Fibroblast of upper back skin (primary cell): ENCODE measurements at places on chromosomes 2 and 18.

DNA sequence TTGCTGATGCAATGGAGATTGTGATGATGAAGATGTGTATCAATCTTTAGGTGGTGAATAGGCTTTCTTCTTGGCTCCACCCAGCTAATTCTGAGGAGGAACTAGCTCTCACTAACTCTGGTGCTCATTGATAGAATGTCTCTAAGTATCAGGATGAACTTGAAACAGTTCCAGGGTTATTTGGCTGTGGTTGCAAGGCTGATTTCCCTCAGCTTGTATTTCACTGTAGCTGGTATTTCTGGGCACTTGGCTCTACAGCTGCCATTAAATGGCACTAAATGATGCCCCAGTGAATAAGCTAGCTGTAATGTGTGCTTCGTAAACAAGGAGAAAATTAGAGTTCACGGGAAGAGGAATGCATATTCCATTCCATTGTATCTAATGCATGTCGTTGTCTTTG lies 241.2 kb downstream of the RPIA start:
- no peak for DNase-seq

- no peak for DNase-seq
These were observed 133.5 kb upstream of the CDCA7 start for GRCh38 chr2:173221132-173221695.

DNA sequence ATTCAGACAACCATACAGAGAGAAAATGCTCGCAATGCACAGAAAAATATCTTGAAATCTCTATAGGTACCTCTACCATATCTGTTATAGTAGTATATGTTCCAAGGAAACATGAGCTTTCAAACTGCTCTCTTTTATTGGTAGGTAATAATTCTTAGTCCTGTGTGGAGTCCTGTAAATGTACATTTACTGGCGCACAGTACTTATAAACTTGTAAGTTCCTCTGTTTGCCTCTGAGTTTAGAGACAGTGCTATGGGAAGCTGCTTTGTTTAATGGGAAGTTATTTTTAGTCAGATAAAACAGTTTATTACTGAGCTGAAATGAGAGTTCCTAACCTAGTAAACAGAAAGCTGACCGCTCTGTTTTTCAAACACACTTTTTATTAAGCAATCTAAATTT lies 52.7 kb downstream of the CCDC93 start:
- DNase-seq, result no peak

GRCh38 chr18:58605027-58606020 lies 23.6 kb downstream of the ALPK2 start:
- DNase-seq, result peak; percentile 94

- DNase-seq, result no peak
These were observed 479.2 kb upstream of the ACVR2A start for GRCh38 chr2:147365622-147366021.

- no peak for DNase-seq
These were observed 92.4 kb downstream of the RHOB start for GRCh38 chr2:20539133-20539719.

DNA sequence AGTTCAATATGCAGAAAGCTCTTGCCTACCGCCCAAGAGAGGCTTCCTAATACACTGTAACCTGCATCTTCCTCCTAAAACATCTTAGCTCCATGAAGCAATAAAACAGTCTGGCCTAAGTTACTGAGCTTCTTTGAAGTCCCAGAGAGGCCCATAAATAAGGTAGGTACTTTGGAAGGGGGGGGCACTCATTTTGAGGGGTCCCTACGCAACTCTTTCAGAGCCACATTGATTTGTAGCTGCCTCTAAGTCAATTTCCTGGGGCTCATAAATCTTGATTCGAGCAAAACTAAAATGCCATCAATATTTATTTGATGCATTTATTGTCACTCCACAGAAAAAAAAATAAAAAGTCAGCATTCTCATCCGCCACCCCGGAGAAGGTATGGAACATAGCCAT lies 60.4 kb upstream of the SIX2 start:
- no peak for DNase-seq

GRCh38 chr2:68732036-68732932 lies 2.3 kb upstream of the ARHGAP25 start:
- no peak for DNase-seq

GRCh38 chr18:9779630-9780029 lies 71.5 kb downstream of the RAB31 start:
- no peak for DNase-seq

DNA sequence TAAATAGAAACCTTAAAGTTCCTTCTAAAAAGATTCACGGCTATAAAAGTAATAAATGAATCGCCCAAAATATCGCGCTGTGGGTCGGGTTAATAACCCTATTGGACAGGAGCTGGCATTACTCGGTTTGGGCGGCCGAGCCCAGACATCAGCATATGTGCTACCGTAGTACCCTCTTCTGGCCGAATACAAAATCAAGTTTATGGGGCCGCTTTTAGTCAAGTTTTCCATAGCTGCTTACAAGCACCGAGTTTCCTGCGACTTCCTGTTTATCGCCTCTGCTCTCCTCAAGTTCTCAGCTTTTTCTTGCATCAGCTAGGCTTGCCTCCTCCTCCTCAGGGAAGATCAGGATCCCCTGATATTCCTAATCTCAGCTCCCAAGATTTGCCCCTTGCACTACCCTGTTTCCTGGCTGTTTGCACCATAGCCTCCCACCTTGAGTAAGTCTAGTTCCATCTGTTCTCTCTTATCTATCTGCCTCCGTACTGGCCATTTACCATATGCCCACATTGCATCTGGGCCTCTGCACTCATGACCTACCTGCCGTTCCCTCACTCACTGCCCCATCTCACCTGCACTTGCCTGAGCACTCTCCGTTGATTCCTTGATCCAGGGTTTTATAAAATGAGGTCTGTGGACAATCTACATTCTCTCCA lies 56.1 kb downstream of the SLC35F5 start:
- DNase-seq, result no peak

DNA sequence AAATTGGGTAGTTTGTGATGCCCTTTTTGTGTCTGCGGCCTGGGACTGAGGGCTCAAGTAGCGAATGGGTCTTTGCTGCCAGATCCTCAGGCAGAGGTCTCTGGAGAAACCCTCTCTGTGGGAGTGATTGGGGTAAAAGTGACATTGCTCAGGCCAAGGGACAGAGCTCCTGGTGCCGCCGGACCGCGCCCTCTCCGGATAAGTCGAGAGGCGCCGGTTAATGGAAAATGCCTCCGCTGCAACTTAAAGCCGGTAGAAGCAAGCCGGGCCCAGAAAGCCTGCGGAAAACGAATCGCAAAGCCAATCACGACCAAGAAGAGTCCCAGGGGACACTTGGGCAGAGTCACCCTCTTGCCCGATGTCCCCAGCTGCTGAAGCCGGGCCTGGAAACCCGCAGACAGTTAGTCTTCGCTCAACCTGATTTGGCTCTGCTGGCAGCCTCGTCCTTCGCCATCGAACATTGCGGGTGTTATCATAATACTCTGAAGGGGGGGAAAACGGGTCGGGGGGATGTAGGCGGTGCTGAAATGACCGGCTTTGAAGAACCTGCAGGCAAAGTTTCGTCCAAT lies 352 bp upstream of the HOXD12 start:
- DNase-seq, result no peak

GRCh38 chr2:225756198-225756597 lies 356.7 kb downstream of the NYAP2 start:
- DNase-seq, result peak; percentile 38

GRCh38 chr2:54574107-54574859 lies 118.2 kb downstream of the SPTBN1 start:
- no peak for DNase-seq

- DNase-seq, result no peak
These were observed 801.1 kb upstream of the RAB6C start for GRCh38 chr2:129178356-129178755.

- DNase-seq, result no peak
These were observed 357.4 kb downstream of the AKAIN1 start for GRCh38 chr18:4839639-4840038.

DNA sequence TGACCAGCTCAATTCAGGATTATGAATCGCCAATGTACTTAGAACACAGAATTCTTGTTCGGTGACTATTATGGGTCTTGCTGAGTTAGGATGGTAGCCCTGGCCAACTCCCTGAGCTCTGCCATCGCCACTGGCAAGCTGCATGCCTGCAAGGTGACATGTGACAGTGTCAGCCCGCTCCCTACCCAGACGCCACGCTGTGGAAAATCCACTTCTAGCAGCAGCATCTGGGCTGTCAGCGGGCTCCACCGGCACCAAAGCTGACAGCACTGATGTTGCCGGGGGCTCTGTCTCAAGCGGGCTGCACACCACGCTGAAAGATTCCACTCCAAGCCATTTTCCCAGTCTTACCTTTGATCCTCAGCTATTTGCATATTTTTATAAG lies 100.7 kb downstream of the MYT1L start:
- DNase-seq, result no peak

GRCh38 chr2:46812361-46813019 lies 103.1 kb downstream of the MCFD2 start:
- DNase-seq, result peak; percentile 100

- peak; percentile 1 for DNase-seq
These were observed 287.6 kb downstream of the CAMKMT start for GRCh38 chr2:44649381-44649780.

- DNase-seq, result peak; percentile 74
These were observed 21.2 kb downstream of the TEX44 start for GRCh38 chr2:231613663-231614558.

DNA sequence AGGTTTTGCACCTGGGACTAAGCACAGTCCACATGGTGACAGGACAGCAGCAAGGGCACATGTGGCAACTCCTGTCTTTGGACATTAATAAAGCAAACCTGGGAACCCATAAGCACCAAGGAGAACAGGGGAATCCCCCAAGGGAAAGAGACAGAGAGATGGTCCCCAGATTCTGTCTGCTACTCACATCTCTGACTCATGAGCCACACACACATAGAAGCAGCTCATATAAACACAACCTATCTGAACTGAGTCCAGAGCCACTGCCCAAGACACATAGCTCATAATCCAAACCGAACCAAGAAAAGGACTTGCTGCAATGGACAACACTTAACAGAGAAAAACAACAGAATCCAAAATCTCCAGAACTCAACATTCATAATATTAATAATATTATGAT lies 82.5 kb downstream of the OSBPL1A start:
- no peak for DNase-seq

- no peak for DNase-seq
These were observed 31.5 kb downstream of the CDCA7 start for GRCh38 chr2:173386021-173386737.

DNA sequence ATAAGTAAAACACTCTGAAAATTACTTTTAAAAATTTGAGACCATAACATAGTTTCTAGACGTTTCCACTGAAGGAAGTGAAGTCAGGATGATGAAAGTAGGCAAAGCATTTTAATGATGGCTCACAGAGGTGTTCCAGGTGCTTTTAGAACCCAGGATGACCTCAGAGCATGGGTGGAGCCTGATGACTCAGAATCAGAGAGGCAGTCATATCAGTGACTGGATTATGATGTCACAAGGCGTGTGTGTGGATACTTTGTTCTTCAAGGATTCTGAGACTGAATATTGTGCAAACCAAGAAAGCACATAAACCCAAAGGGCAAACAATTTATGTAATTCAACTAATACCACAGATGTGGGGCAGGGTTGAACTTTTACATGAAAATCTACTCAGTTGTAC lies 208.0 kb upstream of the FBXO11 start:
- peak; percentile 39 for DNase-seq

DNA sequence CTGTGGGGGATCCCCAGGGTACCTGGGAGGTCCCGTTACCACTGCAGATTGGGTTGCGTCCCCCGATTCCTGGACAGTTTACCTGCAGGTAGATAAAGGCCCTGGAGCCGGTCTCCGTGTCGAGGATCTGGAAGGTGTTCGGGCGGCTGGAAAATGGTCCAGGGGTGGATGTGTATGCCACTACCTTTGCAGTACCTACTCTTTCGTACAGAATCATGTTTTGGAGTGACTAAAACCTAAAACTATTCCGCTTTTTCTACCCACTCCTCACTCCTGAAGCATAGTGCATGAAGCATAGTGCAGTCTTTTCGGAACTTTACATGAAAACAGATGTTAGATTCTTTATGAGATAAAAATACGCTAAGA lies 418 bp downstream of the WDR75 start:
- no peak for DNase-seq

DNA sequence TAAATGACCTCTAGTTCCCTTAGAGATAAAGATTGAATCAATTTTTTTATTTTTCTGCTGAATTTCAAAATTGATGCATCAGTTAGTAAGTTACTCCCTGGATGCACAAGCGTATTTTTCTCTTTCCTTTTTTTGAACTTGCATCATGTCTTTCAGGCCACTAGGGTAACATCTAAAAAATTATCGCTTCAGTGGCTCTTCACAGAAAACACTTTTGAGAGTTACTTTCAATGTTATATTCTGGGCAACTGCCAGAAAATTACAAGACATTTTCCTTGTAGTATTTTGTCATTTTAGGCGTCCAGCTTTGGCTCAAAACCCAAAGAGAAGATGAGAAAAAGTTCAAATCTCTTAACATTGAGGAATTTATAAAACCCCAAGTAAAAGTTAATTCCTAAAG lies 59.8 kb downstream of the DSEL start:
- peak; percentile 5 for DNase-seq

GRCh38 chr2:184637781-184638180 lies 39.5 kb downstream of the ZNF804A start:
- no peak for DNase-seq

DNA sequence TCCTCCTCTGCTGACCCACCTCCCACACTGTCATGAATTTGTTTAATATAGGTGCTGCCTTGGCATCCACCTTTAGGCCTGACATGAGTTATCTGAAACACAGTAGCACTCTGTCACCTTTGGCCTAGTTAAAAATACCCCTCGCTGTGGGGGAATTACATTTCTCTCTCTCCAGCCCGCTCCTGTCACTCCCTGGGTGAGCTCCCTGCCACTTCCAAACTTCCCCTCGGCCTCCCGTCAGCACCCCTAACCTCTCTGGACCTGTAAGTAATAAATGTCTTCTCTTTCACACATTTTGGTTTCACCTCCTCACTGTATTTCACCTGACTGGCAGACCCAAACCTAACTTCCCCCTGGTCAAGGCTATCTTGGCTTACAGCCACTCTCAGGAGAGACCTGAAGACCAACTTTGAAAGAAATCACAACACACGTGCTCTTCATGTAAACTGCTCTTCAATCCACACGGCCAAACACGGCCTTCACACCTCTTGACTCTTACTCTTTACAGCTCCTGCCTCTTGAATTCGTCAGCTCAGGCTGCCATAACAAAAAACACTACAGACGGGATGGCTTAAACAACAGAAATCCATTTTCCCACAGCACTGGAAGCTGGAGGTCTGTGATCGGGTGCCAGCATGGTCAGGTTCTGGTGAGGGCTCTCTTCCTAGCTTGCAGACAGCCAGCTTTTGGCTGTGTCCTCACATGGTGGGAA lies 28.3 kb downstream of the REEP1 start:
- no peak for DNase-seq

DNA sequence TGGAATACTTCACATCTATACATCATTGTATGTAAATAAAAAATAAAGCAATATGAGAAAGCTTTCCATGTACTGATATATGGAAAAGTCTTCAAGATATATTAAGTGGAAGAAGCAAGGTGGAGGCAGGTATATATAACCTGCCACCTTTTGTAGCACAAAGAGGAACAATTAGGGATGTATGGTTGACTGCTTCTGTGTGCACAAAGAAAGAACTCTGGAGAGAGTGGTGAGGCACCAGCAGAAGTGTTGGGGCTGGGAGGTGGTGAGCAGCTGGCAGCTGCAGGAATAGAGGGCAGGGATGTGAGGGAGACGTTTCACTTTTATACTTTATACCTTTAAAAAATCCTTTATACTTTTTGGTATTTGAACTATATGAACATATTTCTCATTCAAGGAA lies 26.1 kb downstream of the KIF5C start:
- no peak for DNase-seq

GRCh38 chr2:10303694-10304378 lies 1.1 kb downstream of the HPCAL1 start:
- no peak for DNase-seq
